ENCODE measurements at places on chromosomes 3 and 15. TPM values are rescaled to one million over a fixed set of nuclear protein-coding genes. Genes with fewer than 3 reads are reported as not detected.

DNA sequence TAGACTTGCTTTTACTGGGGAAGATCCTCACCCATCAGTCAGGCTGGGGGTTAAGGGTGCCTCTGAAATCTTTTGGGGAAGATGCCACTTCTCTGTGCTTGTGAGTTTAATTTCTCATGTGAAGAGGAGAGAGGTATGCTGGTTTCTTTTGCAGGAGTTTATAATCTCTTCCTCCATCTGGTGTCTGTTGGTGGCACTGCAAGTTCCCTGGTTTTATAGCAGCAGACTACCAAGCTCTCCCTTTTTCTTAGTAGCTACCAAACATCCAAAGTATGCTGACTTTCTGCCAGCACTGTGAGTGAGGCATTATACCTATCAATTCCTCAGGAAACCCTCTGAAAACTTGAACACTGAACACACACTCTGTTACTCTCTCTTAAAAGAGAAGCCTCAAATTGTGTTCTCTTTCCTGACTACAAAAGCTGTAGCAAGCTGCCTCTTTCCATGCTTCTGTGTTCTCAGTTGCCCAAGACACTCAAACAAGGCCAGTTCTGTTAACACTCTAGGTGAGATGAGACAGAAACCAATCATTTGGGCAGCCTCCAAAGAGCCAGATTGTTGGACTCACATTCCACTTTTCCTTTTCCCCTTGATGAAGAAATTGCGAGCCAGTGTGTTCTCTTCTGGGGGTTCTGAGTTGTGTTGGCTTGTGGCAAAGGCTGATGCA, 299.5 kb downstream of the GAP43 start:
- H3K4me3 ChIP-seq, result no peak overlapping the region
- H3K36me3 ChIP-seq, result no peaks in the 10 kb centered on the region
- H3K27ac ChIP-seq, result no peak overlapping the region
- DNase-seq, result no peak
- H3K27me3 ChIP-seq, result no peaks in the 10 kb centered on the region
- no peaks in the 10 kb centered on the region for H3K4me1 ChIP-seq

DNA sequence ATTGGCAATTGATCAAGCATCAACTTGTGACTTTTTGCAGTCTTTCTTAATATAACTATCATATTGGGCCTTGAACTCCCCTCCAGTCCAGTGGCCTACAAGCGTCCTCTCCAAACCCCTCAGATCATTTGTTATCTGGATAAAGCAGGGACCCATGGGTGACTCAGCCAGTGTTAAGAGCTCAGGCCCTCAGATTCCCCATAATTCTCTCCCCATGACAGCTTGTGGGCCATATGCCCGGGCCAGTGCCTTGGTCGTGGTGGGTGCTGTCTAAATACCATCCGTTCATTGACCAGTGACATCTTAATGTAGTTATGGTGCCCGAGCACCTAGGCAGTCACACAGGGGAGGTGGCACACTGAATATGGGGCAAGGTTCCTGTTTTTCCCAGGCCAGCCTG, 18.1 kb downstream of the MCF2L2 start:
- no peak overlapping the region for H3K4me3 ChIP-seq
- H3K27ac ChIP-seq, result no peak overlapping the region
- H3K4me1 ChIP-seq, result no peaks in the 10 kb centered on the region

The ATOSA gene
- 25.5 TPM for polyA plus RNA-seq

GRCh38 chr3:111890051-111890580, 31.1 kb downstream of the PHLDB2 start:
- no peak overlapping the region for H3K27ac ChIP-seq
- peaks cover under 1% of the 10 kb centered on the region for H3K36me3 ChIP-seq
- peaks cover 5% of the 10 kb centered on the region for H3K4me1 ChIP-seq
- H3K27me3 ChIP-seq, result no peaks in the 10 kb centered on the region
- no peak for DNase-seq

The GDPGP1 gene
- 1.2 TPM for polyA plus RNA-seq

The CPNE4 gene
- not detected for polyA plus RNA-seq

DNA sequence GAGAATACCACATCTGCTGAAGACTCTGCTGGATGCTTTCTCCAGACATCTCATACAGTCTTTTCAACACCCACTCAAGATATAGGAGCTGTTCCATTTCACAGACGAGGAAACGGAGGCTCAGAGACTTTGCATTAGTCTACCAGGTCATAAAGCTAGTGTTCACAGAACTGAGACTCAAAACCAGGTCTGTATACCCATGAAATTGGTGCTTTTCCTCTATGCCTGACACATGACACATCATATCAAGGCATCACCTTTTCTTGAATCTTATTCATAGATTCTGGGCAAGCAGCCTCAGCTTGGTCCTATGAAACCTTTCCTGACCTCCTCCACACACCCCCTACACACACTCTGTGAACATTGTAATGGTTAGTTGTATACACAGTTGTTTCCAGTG, 101.2 kb downstream of the LPP start:
- no peak overlapping the region for H3K27ac ChIP-seq
- DNase-seq, result no peak
- peaks cover 34% of the 10 kb centered on the region for H3K4me1 ChIP-seq
- no peaks in the 10 kb centered on the region for H3K27me3 ChIP-seq
- H3K4me3 ChIP-seq, result no peak overlapping the region

DNA sequence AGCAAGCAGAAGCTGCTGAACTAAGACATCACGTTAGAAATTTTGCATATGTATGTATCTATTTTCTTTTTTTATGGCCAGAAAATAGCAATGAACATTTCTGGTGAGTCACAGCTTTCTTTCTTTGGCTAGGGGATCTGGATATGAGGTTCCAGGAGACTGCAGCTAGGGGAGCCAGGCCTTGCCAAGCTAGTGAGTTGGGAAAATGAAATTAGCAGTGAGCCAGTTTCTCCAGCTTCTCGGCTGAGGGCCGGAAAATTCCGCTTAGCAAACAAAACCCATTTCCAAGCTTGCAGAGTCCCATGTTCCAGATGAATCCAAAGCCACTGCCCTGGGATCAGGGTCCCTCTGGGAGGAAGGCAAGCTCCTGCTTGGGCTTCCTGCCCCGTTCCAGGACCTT, 137.6 kb downstream of the SRGAP3 start:
- H3K27me3 ChIP-seq, result peaks cover 14% of the 10 kb centered on the region
- H3K36me3 ChIP-seq, result no peaks in the 10 kb centered on the region
- H3K4me1 ChIP-seq, result no peaks in the 10 kb centered on the region
- no peak for DNase-seq
- no peak overlapping the region for H3K27ac ChIP-seq

The NR2F2 gene
- polyA plus RNA-seq, result not detected

The TM4SF18 gene
- polyA plus RNA-seq, result not detected

GRCh38 chr15:84755736-84756527, 7.5 kb downstream of the ZNF592 start:
- DNase-seq, result no peak
- peaks cover 44% of the 10 kb centered on the region for H3K4me1 ChIP-seq
- no peaks in the 10 kb centered on the region for H3K36me3 ChIP-seq
- H3K27ac ChIP-seq, result peak overlapping the region; percentile 47
- H3K27me3 ChIP-seq, result no peaks in the 10 kb centered on the region
- no peak overlapping the region for H3K4me3 ChIP-seq

The GRIP2 gene
- polyA plus RNA-seq, result not detected

The CCDC80 gene
- 0.05 TPM for polyA plus RNA-seq

GRCh38 chr3:158248261-158248660, 138.4 kb downstream of the RSRC1 start:
- no peak for DNase-seq
- no peaks in the 10 kb centered on the region for H3K27me3 ChIP-seq
- H3K36me3 ChIP-seq, result peaks cover 39% of the 10 kb centered on the region
- H3K4me3 ChIP-seq, result no peak overlapping the region
- no peak overlapping the region for H3K27ac ChIP-seq

The IGDCC3 gene
- not detected for polyA plus RNA-seq

- no peak overlapping the region for H3K27ac ChIP-seq
- H3K4me3 ChIP-seq, result peak overlapping the region; percentile 76
- H3K4me1 ChIP-seq, result peaks cover 48% of the 10 kb centered on the region
- DNase-seq, result peak; percentile 48
- H3K36me3 ChIP-seq, result no peaks in the 10 kb centered on the region
These were observed 112.8 kb upstream of the MEF2A start for GRCh38 chr15:99452728-99453636.

- H3K36me3 ChIP-seq, result no peaks in the 10 kb centered on the region
- H3K4me1 ChIP-seq, result no peaks in the 10 kb centered on the region
- peaks cover 48% of the 10 kb centered on the region for H3K27me3 ChIP-seq
- no peak overlapping the region for H3K4me3 ChIP-seq
These were observed 89.5 kb upstream of the ATP2B2 start for GRCh38 chr3:10594915-10595314.

The FAN1 gene
- polyA plus RNA-seq, result 5.0 TPM

- H3K36me3 ChIP-seq, result no peaks in the 10 kb centered on the region
- no peak overlapping the region for H3K27ac ChIP-seq
- H3K4me3 ChIP-seq, result no peak overlapping the region
- H3K4me1 ChIP-seq, result peaks cover 8% of the 10 kb centered on the region
These were observed 110.4 kb downstream of the IL12A start for GRCh38 chr3:160098926-160099626.

DNA sequence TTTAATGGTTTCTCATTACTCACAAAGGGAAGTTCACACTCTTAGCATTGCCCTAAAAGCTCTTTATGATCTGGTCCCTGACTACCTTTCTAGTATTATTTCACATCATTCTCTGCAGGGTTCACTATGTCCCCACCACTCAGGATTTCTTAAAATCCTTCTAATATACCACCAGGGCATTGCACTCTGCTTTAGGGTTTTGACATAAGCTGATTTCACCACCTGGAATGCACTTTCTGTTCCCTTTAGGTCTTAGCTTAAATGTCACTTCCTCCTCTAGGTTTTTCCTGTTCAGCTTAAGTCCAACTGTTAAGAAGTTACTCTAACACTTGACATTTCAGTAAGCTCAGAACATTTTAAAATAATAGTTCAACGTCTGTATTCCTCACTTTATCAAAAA, 81.7 kb downstream of the HCN4 start:
- H3K4me1 ChIP-seq, result peaks cover 23% of the 10 kb centered on the region
- DNase-seq, result no peak
- H3K4me3 ChIP-seq, result no peak overlapping the region
- no peaks in the 10 kb centered on the region for H3K27me3 ChIP-seq

- H3K4me3 ChIP-seq, result no peak overlapping the region
- H3K36me3 ChIP-seq, result no peaks in the 10 kb centered on the region
- H3K4me1 ChIP-seq, result no peaks in the 10 kb centered on the region
- no peak for DNase-seq
- no peaks in the 10 kb centered on the region for H3K27me3 ChIP-seq
These were observed 367.7 kb downstream of the MAGI1 start for GRCh38 chr3:65671004-65671403.

DNA sequence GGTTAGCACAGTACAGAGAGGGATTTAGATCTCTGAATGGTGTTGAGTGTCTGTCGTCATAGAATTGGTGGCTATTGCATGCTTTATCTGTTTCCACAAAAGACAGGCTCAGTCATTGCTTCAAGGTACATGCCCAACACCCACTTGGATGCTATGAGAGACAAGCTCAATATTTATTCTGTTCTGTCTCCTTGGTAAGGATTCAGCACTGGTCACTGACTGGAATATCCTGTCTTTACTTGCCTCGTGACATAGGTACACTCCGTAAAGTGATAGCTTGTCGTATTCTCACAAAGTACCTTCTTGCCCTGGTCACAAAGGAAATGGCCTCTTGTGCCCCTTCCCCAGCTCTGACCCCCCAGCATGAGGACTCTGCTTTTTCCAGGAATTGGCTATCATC, 72.8 kb upstream of the CTNNB1 start:
- no peak overlapping the region for H3K4me3 ChIP-seq
- H3K27me3 ChIP-seq, result peaks cover 19% of the 10 kb centered on the region
- DNase-seq, result no peak
- H3K4me1 ChIP-seq, result no peaks in the 10 kb centered on the region
- H3K36me3 ChIP-seq, result peaks cover 10% of the 10 kb centered on the region
- H3K27ac ChIP-seq, result no peak overlapping the region

DNA sequence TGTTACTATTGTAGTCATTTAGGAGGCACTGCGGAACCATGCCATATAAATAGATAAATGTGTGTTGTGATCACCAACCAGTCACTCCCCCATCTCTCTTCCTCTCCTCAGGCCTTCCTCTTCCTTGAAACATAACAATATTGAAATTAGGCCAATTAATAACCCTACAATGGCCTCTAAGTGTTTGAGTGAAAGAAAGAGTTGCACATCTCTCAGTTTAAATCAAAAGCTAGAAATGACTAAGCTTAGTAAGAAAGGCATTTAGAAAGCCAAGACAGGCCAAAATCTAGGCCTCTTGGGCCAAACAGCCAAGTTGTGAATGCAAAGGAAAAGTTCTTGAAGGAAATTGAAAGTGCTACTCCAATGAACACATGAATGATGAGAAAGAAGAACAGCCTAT, 8.1 kb upstream of the DNASE1L3 start:
- H3K4me1 ChIP-seq, result peaks cover 54% of the 10 kb centered on the region
- H3K4me3 ChIP-seq, result no peak overlapping the region
- no peak overlapping the region for H3K27ac ChIP-seq
- no peaks in the 10 kb centered on the region for H3K27me3 ChIP-seq

The A4GNT gene
- not detected for polyA plus RNA-seq

All from naive B cell (primary cell).